ENCODE measurements at places on chromosomes 1 and 21.

- DNase-seq, result no peak
These were observed 61.8 kb upstream of the ETS2 start for GRCh38 chr21:38743772-38744529.

DNA sequence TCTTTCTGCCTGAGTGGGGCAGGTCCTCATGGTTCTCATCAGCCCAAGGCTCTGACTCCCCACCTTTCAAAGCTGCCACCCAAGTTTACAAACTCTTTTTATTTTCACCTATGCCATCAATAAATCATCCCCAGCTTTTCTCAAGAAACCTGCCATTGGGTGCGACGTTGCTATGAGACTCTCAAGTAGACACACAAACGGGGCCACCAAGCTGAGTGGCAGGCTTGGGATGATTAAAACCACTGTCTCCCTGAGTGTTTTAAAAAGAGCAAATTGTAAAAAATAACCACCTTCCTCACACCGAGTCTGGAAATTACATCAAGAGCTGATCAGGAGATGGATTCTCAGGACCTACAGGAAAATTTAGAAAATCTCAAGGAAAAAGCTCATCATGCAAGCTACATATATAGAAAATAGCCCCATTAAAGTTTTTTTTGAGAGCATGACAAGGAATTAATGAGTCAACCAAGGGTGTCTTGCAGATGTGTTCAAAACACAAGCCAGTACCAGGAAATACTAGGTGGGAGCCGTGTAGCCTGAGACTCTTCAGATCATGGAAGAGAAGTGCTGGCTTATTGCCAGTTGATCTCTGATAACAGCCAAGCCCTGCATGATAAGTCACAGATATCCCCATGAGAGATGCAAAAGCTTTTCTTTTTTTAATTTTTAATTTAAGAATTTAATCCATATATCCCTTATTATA, 158.4 kb upstream of the BACE2 start:
- peak; percentile 31 for DNase-seq

- no peak for DNase-seq
These were observed 20.0 kb downstream of the CDC73 start for GRCh38 chr1:193141804-193142203.

- DNase-seq, result no peak
These were observed 1.9 kb upstream of the MGST3 start for GRCh38 chr1:165629151-165629550.

Data from hindlimb muscle (tissue), 1 donor.